ENCODE measurements at places on chromosomes 5 and 9.
A peak's percentile ranks its signal among the peaks of the same experiment; 100 is the strongest.

- no peak for DNase-seq
These were observed 93.9 kb upstream of the NEK6 start for GRCh38 chr9:124163760-124164255.

GRCh38 chr5:72452515-72453245 is 54.5 kb downstream of the ZNF366 start:
- DNase-seq, result peak; percentile 85

- DNase-seq, result peak; percentile 14
These were observed 163.7 kb upstream of the ELL2 start for GRCh38 chr5:96125231-96125891.

DNA sequence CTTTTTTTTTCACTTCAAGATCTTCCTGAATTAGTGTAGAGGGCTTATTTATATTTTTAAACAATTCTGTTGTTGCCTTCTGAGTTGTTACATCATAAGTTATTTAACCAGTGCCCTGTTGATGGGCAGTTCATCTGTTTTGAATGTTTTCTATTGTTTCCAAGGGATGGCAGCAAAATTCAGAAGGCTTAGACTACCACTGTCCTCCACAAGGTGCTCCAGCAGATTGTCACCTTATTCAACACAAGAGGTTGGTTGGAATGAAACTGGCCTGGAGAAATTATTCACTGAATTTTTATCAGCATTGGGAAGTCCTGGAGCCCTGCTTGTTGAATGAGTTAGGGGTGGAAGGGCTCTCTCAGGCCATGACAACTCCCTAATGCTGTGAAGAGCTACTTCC is 1.3 kb upstream of the KLHL9 start:
- DNase-seq, result no peak

GRCh38 chr9:136241542-136241941 is 4.1 kb downstream of the QSOX2 start:
- no peak for DNase-seq

DNA sequence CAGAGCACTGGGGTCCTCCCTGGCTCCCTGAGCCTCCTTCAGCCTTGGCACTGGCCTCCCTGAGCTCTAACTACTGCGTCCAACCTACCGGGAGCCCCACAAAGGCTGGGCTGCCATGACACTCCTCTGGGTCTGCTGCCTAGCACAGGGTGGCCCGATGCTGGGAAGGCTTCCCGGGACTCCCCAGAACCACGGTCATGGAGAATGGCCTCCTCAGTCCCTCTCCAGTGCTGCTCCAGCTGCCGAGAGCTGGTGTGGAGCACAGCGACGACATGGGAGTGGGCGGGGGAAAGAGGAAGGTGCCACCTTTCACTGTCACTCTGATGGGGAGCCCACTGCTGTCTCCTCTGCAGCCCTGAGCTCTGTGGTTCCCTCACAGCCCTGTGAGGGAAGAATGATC is 61.5 kb upstream of the RNF130 start:
- no peak for DNase-seq

- no peak for DNase-seq
These were observed 304.1 kb downstream of the MAT2B start for GRCh38 chr5:163809473-163809872.

DNA sequence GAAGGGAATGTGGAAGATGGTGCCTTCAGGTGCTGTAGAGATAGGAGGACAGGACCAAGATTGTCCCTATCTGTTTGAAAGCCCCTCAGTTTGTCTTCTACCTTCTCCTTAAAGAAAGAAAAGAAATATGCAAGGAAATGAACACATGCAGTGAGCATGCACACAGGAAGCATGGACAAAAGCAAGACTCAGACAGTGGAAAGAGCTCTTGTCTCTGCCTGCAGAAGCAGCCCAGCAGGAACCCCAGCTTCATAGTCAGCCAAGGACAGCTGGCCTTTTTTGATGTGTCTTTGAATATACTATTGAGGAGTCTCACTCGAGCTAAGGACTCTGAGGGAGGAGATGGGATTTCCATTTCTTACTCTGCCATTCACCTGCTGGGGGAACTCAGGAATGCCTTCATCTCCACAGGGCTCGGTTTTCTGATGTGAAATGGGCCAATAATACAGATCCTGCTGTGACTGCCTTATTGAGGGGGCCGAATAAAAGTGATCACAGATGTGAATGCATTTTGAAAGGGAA is 132.5 kb upstream of the ADRA1B start:
- DNase-seq, result no peak

DNA sequence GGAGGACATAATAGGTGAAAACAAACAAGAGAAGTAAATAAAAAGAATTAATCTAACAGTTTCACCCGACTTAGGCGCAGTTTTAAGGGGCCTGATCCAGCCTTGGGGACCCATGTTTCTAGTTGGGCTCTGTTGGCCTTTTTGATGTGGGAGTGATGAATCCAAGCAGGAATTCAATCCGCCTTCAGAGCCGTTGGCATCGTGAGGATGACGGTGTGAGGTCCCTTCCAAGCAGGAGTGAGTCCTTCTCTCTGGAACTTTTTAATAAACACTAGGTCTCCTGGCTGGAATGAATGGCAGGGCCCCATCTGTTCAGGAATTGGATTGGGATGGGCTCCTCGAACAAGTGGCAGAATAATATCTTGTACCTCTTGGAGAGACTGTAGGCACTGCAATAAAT is 22.3 kb upstream of the RHOBTB3 start:
- no peak for DNase-seq

- peak; percentile 5 for DNase-seq
These were observed 34.8 kb downstream of the LSM11 start for GRCh38 chr5:157778121-157778805.

GRCh38 chr9:89482056-89482851 is 15.7 kb downstream of the SEMA4D start:
- no peak for DNase-seq

DNA sequence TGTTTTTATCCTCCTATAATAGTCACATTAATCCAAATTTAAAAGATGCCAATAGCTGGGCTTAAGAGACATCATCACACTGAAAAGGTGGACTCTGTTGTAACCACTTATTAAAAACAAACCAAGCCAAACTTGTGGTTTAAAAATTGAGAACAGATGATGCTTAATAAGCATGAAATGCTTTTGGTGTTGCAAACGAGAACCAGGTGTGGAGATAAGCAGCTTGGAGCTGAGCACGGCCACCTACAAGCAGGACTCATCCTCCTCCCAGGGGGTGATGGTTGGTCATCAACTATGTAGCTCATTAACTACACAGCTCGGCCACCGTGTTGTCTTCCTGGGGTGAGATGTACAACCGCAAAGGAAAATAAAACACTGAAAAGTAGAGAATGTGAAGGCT is 154.4 kb downstream of the NPR3 start:
- peak; percentile 24 for DNase-seq

GRCh38 chr9:15525958-15526357 is 15.2 kb upstream of the PSIP1 start:
- no peak for DNase-seq

DNA sequence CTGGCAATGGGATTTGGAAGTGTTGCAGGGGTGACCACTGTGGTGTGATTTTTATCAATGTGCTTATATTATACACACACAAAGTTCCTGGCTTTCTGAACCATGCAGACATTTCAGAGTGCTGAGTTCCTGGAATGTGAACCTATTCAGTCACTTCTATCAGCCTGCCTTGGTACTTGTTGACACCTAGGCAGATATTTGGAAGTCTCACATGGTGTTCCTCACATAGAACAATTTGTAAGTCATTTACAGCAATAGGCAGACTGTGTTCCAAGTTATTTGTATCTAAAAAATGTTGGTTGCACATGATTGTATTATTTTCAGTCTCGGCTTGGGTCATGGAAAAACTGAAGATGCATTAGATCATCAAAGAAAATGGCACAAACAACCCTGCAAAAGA is 182.2 kb downstream of the SREK1 start:
- DNase-seq, result no peak

GRCh38 chr5:95959051-95959887 is 2.4 kb downstream of the ELL2 start:
- DNase-seq, result no peak

- DNase-seq, result no peak
These were observed 156.5 kb downstream of the ASTN2 start for GRCh38 chr9:117258184-117258866.

- peak; percentile 20 for DNase-seq
These were observed 44.5 kb downstream of the AMBP start for GRCh38 chr9:114033397-114034103.

DNA sequence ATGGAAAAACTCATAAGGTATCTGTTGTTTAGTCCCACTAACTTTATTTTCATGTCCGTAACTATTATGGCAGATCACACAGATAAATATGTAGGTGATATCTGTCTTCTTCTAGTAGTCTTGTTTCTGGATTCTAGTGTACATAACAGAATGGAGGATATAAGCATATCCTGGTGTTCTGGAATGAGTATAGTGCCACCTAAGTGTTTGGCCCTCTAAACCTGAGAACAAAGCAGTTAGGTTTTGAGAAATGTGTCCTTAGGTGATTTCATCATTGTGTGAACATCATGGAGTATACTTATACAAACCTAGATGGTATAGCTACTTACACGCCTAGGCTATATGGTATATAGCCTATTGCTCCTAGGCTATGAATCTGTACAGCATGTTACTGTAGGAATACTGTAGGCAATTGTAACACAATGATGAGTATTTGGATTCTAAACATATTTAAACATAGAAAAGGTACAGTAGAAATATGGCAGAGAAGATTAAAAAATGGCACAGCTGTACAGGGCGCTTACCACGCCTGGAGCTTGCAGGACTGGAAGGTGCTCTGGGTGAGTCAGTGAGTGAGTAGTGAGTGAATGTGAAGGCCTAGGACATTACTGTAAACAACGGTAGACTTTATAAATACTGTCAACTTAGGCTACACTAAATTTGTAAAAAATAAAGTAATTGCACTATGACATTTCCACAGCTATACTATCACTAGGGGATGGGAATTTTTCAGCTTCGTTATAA is 150.3 kb upstream of the SLC24A2 start:
- DNase-seq, result no peak

- no peak for DNase-seq
These were observed 269.1 kb downstream of the FSTL4 start for GRCh38 chr5:133343196-133343595.

- no peak for DNase-seq
These were observed 93.6 kb upstream of the PTPN3 start for GRCh38 chr9:109591691-109592090.

DNA sequence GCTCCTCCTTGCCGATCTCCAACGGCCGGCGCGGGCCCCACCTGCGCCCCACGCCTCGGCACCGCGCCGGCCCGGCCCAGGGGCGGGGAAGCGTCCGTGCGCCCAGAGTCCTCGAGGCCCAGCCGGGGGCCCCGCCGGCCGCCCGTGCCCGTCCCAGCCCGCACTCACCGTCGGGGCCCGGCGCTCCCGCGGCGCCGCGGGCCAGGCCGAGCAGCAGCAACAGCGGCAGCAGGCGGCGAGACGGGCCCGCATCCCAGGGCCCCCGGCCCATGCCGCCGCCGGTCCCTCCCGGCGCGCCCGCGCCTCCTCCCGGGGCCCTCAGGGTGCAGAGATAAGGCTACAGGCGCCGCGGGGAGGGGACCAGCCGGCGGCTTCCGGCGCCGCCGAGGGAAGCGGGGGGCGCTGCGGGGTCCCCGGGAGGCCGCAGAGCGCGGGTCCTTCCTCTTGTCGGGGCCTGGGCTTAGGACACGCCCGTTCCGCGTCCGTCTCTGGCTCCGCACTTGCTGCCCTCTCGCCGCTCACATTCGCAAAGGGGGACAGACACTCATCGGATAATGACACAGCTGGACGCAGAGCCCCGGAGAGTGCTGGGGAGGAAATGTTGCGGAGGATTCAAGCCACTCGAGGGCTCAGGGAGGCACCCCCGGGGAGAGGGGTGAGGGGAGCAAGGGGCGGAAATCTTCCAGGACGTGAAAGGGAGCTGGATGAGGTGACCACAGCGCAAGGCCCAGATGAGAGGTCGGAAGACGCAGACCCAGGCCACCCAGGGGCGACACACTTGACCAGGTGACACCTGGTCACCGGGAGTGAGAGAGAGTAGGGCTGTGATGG is at the start of gene SUSD1:
TSS of gene SUSD1 (minus strand) at position 333 of the 831 bp plus-strand sequence. CDS start at position 271, 62 bp downstream.
- no peak for DNase-seq
